ENCODE measurements at places on chromosomes 3 and 15.

- DNase-seq, result no peak
Observed at GRCh38 chr3:66493458-66494099, 7.2 kb downstream of the LRIG1 start.

GRCh38 chr3:162699291-162699690 lies 1202.7 kb downstream of the OTOL1 start:
- no peak for DNase-seq

DNA sequence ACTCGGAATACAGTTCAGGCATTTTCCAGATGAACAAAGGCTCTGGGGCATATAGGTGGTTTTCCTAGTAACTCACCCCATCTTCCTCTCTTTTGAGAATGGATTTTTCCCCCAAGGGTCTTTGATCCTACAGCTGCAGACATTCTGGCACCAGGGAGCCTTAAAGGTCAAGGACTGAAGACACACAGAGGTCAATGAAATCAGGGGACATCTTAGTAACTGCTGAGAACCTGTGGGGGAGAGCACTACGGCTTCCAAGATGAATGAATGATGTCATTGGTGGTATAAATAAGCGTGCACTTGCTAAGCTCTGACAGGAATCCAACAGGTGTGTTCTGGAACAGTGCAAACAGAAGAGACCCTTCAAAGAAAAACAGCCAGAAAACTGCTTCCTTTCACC lies 36.3 kb downstream of the TMEM212 start:
- no peak for DNase-seq

DNA sequence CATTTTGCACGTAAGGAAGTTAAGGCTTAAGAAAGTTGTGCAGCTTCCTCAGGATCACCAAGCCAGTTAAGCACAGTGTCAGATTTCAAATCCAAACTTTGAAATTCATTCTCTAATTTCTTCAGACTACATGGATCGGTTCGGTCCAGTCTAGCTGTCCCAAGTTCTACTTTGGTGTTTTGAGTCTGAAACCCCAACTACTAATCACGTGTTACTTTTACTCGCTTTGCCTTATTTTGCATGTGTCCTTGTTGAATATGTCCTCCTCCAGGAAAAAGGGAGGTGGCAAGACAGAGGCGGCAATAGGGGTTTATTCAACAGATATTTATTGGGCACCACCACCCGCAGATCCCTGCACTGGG lies 522 bp upstream of the GXYLT2 start:
- no peak for DNase-seq

DNA sequence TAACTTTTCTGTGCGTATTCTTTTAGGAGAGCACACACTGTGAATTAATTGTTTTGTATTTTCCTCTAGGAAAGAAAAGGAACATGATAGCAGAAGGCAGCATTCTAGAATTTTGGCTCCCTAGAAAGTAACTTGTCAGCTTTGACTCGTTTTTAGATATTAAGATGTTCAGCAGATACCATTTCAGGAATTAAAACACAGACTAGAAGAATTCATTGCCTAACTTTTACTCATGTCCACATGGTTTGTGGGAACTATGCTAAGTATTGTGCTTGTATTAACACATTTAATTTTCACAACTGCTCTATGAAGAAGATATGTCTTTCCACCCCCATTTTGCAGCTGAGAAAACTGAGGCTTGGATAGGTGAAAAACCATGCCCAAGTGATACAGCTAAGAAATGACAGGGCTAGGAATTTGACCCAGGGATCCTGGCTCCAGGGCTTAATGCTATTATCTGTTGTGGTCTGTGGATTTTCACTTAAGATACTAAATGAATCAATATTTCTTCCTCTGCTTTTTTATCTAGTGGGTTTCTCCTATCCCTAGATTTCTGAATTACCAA lies 128.8 kb downstream of the MITF start:
- DNase-seq, result no peak

DNA sequence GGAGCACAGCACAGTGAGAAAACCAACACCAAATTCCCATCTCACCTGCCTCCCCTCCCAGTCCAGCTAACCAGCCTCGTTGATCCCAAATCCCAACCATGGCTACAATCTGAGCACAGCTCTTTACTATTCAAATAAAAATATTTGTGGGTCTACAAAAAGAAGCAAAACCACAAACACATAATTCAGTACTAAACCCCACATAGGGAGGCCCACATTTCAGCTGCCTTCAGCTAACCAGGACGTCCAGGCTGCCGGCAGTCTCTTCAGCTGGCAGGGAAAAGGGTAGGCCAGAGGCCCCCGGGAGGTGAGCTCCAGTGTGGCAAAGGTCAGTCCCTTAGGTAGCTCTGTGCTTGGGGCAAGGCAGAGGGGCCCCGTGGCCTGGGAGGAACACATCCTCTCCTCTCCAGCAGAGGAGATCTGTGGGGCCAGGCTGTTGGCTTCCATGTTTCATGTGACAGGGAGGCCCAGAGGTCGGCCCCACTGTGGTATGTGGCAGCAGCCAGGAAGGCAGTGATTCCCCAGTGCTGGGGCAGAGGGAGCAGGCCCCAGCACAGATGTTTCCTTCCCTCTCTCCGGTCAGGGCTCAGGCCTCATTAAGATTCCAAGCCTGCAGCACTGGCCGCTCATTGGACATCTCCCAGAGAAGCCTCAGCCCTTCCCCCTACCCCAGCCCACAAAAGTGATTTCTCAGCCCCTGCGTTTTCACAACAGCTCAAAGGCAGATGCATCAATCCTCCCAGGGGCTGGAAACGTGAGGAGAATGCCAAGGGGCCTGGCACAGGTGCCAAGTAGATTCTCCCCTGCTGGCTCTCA lies 381.4 kb downstream of the NTRK3 start:
- DNase-seq, result no peak

- DNase-seq, result peak; percentile 62
Observed at GRCh38 chr3:197878427-197878826, 71.6 kb upstream of the RPL35A start.

GRCh38 chr3:12759693-12760565 lies 870 bp upstream of the TMEM40 start:
- DNase-seq, result no peak

DNA sequence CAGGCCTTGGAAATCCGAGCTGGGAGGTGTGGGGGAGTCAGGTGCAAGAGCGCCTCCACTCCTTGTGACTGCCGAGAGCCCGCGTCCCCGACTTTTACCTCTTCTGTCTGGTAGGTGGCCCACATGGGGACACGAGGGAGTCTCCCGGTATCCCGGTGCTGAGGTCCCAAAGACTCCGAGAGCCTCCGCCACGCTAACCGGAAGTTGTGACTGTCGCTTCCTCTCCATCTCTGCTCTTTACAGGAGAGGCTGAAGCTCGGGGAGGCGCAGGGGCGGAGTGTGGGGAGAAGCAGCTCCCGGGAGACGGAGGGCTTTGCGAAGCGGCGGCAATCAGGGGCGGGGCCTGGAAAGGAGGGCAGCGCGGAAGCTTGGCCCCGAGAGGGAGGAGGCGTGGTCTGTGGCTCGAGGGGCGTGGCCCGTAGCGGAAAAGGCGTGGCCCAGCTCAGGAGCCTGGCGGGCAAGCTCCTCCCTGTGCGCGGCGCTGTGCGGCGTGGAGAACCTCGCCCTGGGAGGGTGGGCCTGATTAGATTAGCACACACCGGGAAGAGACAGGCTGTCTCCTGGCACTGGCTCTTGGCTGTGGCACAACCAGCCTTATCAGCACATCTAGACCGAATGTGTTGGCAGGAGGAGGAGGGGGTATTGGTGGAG lies 143.9 kb downstream of the GABRB3 start:
- DNase-seq, result no peak

- DNase-seq, result peak; percentile 42
Observed at GRCh38 chr15:64686130-64686735, 89.2 kb downstream of the RBPMS2 start.

DNA sequence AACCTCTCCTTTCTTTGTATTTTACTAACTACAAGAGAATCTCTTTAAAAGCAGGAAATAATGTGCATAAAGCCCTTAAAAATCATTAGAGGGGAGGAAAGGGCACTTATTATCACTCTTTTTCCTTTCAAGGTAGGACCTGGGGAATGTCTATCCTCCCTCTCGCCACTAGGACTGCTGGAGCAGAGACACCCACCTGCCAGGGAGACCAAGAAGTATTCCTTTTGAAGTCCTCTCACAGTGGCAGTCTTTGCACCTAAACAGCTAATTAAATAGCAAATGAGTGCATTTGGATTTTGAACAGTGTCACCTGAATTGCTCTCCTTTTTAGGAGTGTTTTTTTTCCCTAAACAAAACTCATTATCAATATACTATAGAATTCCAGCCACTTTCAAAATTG lies 874.1 kb downstream of the ZPLD1 start:
- no peak for DNase-seq

- no peak for DNase-seq
Observed at GRCh38 chr3:109977897-109978296, 640.6 kb upstream of the DPPA4 start.

GRCh38 chr15:29410338-29410737 lies 140.7 kb upstream of the NSMCE3 start:
- DNase-seq, result no peak

GRCh38 chr15:80789796-80790195 lies 10.6 kb downstream of the CEMIP start:
- DNase-seq, result no peak

- no peak for DNase-seq
Observed at GRCh38 chr3:195544230-195544536, 1.1 kb upstream of the PPP1R2 start.

- DNase-seq, result no peak
Observed at GRCh38 chr15:101489599-101490407, at the start of gene PCSK6. Gene PCSK6 (minus strand): TSS chr15:101489707. CDS start chr15:101489670, 37 bp downstream.

DNA sequence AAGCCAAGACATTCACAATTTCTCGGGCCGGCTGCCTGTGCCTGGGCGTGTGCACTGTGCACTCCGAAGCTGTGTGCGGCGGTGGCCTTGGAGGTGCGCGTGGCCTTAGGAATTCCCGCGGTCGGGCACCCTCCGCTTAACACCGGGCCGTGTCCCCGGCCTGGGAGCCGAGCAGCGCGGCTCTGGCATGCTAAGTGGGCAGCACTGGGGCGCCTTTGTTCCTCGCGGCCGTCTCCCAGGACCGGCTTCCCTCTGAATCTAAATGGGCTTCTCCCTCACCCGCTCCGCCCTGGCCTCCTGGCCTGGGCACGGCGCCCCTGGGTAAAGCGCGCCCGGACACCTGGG lies 498 bp upstream of the ARNT2 start:
- DNase-seq, result no peak

DNA sequence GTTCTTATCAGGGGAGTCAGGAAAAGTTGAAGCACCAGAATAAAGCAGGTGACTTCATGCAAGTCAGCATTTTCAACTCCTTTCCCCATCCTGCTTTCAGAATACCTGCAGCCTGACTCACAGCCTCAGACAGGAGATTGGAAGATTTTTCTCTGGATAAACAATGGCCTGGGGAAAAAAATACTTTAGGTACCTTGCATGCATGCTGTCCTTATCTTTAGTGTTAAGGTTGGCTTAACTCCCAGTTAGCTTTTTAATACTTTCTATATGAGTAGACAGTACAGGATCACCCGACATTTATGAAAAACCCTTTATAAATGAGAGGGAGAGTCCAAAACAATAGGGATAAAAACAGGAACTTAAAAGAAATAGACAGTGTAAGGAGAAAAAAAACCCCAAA lies 53.6 kb downstream of the PAK2 start:
- DNase-seq, result no peak

DNA sequence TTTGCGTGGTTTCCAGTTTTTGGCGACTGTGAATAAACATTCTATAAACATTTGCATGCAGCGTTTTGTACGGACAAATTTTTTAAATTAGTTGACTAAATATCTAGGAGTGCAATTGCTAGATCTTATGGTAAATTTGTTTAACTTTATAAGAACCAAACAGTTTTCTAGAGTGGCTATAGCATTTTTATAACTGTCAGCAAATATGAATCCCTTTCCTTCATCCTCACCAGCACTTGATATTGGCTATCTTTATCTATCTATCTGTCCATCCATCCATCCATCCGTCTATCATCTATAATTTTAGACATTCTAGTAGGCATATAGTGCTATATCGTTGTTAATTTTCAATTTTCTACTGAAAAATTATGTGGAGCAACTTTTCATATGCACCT lies 158.4 kb upstream of the CHRNA7 start:
- DNase-seq, result no peak

DNA sequence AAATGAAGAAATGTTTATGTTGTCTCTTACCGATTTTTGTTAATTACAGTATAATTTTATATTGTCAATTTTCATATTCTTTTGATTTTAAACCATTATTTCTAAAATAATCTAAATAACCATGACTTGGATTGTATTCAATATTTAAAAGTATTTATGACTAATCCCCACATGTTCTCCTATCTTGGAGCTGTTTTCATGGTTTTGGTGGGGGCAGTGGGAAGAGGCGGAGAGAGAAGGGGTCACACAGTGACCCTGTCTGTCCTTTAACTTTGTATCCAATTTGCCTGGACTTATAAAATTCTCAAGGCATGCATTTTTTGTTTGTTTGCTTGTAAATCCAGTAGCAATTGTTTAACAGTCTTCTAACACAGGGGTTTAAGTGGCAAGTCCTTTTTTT lies 407.4 kb downstream of the NTRK3 start:
- DNase-seq, result no peak

- no peak for DNase-seq
Observed at GRCh38 chr15:45133561-45133920, 3.7 kb downstream of the DUOX1 start.

GRCh38 chr3:39707314-39707909 lies 102.0 kb upstream of the MYRIP start:
- DNase-seq, result peak; percentile 34

DNA sequence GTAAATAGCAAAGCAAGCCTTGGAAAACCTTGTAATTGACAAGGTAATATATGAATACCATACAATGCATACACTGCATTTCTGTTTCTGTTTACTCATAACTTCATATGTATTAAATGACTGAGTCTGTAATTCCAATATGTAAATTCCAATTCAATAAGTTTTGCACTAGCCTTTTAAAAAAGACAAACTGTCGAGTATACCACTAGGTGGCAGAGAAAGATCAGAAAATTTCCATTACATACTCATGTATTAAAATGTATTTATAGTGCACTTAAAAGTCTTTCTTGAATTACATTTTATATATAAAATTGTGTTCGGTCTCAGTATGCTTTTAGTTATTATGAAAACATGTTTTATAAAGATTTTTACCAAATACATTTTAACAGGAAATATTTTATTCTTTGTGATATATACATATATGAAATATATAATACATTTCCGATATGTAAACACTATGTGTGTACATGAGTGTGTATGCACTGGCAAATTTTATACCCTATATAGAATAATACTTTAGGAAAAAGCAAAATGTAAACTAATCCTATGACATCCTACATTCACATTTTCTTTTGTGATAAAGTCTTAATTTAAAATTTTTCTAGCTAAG lies 216.8 kb downstream of the VGLL3 start:
- peak; percentile 28 for DNase-seq

GRCh38 chr15:71180986-71181853 lies 65.9 kb downstream of the THSD4 start:
- DNase-seq, result no peak

- peak; percentile 6 for DNase-seq
Observed at GRCh38 chr3:89572261-89572660, 464.8 kb downstream of the EPHA3 start.

DNA sequence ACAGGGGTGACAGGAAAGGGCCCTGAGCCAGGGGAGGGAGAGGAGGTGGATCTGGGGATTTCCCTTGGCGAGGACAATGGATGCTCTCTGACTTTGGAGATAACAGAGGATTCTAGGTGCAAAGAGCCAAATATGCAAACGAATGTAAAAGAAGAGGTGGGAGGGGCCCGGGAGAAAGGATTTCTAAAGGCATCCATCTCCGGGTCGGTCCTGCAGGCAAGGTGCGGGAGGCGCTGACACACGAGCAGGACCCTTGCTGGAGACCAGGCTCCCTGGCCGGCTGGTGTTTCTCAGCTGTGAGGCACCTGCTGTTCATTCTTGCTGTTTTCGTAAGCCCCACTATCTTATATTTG lies 115.2 kb upstream of the TLE3 start:
- no peak for DNase-seq

- no peak for DNase-seq
Observed at GRCh38 chr15:31149987-31150386, 48.5 kb upstream of the TRPM1 start.

Data from stromal cell of bone marrow (primary cell).